ENCODE measurements at places on chromosomes 6 and 20. TPM values are rescaled to one million over a fixed set of nuclear protein-coding genes. Genes with fewer than 3 reads are reported as not detected.

GRCh38 chr6:144797881-144798589, 512.9 kb downstream of the UTRN start:
- DNase-seq = no peak

Gene OR12D1
- total RNA-seq = not detected

Gene SLC35B3
- total RNA-seq = 23.0 TPM

DNA sequence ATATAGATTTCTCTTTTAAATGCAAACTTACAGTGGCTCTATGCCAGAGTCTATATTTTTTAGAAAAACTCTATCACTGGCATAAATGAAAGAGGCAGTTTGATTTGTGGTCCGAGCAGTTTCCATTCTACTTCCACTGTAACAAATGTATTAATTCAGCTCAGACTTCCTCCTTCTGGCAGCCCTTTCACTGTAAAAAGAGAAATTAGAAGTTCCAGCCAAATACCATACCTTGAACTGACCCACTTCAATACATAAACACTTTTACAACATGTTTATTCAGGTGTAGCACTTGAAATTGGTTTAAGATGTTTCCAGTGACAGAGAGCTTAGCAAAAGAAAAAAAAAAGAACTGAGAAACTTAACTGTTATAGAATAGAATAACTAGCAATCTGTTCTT, 99.3 kb downstream of the BMP5 start:
- DNase-seq = peak; percentile 55

Gene DDO
- 3.6 TPM for total RNA-seq

DNA sequence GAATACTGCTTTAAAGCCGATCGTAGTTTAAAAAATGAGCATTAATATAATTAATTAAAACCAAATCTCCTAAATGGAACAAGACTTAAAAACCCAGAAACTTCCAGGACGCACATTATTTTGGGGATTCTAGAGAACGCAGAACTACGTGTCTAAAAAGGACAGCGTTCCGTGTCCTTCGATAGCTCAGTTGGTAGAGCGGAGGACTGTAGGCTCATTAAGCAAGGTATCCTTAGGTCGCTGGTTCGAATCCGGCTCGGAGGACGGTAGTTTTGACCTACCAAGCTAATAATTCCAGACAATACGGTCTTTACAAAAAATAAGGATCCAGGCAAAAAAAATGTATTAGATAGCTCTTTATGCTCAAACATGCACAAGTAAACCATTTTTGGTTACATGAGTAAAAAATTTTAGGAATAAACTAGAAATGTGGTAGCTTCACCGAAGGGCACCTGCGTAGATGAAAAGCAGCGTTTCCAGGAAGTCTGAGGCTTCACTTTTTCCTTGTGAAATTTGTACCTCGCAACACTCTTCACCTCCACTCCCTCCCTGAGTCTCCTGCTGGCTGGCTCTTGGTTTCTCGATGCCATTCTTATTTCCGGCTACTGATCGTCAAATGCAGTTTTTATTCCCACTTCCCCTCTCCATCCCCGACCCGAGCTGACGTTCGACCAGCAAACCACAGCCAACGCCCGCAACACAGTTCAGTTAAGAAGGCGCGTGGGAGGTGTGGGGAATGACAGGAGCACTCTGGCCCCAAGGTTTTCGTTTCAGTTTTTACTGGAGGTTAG, 19.6 kb upstream of the ABT1 start:
- DNase-seq = no peak

Gene GHRH
- not detected for total RNA-seq

Gene CTSZ
- 200 TPM for total RNA-seq

- DNase-seq = peak; percentile 54
Observed at GRCh38 chr6:126147291-126147815, 161.0 kb downstream of the TRMT11 start.

DNA sequence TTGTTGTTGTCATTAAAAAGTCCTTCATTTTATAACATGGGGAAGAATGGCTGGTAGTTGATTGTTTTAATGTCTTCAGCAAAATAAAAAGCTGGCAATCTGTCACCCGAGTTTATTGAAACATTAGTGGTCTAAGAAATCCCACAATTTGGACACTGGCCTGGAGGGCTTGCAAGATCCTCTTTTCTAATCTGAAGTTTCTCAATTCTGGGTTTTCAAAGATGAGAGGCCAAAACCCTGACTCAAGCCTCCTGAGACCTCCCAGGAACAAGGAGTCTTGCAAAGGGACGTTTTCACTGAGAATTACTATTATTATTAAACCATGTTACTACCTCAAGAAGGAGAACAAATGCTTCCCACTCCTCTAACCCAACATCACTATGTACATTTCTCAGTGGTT, 19.5 kb downstream of the MAP1LC3A start:
- no peak for DNase-seq

- DNase-seq = no peak
Observed at GRCh38 chr20:19966840-19967239, 50.3 kb upstream of the NAA20 start.

- DNase-seq = no peak
Observed at GRCh38 chr20:22723659-22724058, 139.3 kb upstream of the FOXA2 start.

Data from kidney (tissue), 22 donors.